ENCODE measurements at places on chromosomes 5 and 9.
A peak's percentile ranks its signal among the peaks of the same experiment; 100 is the strongest.

DNA sequence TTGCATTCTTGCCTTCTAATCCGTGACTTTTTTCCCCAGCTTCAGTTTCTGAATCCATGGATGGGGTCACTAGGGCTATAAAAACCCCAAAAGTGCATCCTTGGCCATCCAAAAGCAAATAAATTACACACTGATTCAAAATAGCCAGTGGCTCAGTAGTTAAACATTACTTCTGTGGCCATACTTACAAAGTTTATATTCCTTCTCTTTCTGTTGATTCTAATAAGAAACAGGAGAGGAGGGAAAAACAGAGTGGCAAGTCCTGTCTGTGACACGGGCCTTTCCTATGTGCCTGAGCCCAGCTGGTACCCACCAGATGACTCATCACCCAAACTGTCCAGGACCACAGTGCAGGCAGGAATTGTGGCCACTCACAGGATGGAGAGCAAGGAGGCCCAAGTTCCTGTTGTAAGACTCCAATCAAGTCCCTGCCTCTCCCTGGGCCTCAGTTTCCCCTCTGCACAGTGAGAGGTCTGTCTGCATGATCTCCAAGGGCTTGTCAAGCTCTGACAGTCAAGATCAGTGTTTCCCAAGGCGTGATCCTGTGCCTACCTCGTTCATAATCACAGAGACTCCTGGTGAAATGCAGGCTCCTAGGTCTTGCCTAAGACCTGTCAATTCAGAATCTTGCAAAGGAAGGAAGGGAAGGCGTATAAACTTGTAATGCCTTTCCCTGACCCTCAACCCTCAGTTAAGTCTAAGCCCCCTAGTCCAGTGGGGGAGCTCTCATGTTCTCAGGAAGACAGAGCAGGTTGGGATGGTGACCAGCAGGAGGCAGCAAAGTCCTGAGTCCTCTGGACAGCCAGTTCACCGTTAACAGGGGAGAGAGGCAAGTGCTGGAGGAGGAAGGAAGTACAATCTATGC is 29.5 kb downstream of the TNIP1 start:
- peak; percentile 70 for DNase-seq

DNA sequence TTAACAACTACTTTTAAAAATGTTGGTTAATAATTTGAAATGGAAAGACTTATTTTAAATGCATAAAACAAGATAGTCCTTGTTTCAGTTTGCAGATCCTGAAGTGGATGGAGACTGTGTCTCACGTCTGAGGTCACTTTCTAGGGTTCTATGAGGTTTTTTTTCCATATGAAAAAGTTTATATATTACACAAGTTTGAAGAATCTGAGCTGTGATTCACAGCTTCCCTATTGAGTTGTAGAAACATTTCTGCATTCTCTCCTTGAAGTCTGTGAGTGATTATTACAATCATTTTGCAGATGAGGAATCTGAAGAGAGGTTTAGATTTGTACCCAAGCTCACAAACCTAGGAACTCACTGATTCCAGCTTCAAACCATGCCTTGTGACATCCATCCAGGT is 442.5 kb upstream of the KLF4 start:
- no peak for DNase-seq

GRCh38 chr5:176438959-176439757 is 9.0 kb upstream of the FAF2 start:
- peak; percentile 95 for DNase-seq

- no peak for DNase-seq
Observed at GRCh38 chr9:133727876-133728441, 10.2 kb downstream of the SARDH start.

DNA sequence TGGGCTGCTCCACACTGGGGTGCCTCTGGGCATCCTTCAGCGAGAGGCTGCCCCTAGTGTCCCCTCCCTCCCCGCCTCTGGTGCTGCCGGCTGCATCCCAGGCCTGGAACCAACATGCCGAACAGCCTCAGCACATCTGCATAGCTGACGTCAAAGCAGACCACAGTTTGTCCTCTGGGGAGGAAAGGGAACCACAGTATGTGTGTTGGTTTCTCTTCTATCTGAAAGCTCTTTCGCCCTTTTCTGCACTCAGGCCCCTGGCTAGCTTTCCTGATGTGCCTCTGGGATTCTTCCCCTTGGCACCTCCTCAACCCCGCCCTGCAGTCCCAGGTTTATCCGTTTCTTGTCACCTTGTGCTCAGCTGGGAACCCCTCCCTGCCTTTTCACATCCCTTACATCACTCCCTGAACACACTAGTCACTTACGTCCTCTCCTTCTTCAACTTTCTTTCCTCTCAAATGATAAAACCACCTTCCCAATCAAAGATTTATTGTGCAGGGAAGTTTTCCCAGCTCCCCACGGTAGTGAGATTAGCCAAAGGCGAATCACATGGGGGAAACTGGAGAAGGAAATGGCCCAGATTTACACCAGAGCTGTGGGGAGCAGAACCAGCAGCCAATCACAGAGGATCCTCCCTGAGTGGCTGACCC is 35.5 kb upstream of the B4GALT1 start:
- DNase-seq: peak; percentile 12

- no peak for DNase-seq
Observed at GRCh38 chr5:8765886-8766285, 780.0 kb downstream of the SEMA5A start.

GRCh38 chr5:114332925-114333324 is 28.9 kb upstream of the KCNN2 start:
- DNase-seq: no peak

DNA sequence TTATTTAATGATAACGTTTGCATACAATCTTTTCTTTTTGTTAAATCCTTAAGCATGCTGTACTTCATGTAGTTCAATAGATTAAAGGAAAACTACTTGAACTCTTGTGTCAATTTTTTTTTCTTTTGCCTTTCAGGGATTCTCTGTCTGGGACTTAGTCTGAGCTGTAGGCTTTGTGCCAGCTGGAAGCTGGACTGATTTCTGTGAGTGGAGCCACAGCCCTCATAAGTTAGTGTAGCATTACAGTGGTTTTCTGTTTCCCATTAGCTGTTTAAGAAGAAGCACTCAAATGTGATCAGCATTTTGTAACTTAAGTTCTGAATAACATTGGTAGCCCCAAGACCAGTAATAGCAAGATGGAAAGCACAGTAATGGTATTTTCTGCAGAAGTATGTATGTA is 330.6 kb upstream of the MEF2C start:
- DNase-seq: peak; percentile 62

- no peak for DNase-seq
Observed at GRCh38 chr9:95102572-95102971, 214.9 kb downstream of the FANCC start.

DNA sequence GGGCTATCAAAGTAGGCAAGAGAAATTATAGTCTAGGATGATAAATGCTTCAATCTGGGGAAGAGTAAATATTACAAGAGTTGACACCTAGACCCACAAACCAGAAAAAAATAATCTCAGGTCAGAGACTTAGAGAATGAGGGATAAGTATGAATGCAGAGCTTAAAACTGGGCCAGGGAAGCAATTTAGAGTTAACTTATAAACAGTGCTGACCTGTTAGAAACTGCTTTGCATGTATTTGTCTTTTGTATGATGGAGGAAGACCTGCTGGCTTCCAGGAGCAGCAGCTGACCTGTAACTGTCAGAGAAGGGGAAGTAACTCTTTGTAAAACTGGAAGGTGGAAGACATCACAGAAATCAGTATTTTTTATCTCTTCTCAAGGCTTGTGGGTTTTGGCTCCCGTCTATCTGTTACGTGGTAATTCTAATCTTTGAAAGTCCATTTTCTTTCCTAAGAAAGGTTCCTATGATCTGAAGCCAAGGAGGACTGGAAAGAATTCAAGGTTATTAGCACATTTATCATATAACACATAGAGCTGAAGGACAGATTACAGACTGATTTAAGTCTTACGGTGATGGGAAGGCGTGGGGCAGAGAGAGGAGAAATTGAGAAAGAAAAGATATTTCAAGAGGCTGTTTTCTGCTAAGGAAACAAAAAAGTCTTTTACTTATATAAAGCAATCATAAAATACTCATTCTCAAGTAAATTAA is 114.7 kb upstream of the ADAMTS19 start:
- DNase-seq: no peak

GRCh38 chr5:55021821-55022220 is 2.2 kb upstream of the GZMK start:
- DNase-seq: no peak

GRCh38 chr5:32325062-32325461 is 12.3 kb upstream of the MTMR12 start:
- no peak for DNase-seq

DNA sequence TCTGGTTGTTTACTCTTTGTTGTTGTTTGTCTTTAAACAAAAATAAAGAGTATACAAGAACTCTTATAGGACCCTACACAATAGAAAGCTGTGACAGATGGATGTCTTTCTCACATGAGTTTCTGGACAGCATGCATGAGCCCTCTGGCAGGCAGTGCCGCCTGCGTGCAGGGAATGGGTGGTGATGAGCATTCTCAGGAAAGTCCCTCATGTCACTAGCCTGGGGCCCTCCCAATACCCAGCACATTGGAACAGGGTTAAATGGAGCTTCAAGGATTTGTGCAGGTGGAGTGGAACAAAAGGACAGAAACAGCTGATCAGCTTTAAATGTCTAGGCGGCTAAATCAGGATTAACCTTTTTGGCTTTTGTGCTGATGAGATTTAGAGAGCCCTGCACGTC is 181.0 kb upstream of the CD180 start:
- DNase-seq: no peak

GRCh38 chr9:33374634-33375237 is 27.6 kb downstream of the AQP7 start:
- peak; percentile 80 for DNase-seq

DNA sequence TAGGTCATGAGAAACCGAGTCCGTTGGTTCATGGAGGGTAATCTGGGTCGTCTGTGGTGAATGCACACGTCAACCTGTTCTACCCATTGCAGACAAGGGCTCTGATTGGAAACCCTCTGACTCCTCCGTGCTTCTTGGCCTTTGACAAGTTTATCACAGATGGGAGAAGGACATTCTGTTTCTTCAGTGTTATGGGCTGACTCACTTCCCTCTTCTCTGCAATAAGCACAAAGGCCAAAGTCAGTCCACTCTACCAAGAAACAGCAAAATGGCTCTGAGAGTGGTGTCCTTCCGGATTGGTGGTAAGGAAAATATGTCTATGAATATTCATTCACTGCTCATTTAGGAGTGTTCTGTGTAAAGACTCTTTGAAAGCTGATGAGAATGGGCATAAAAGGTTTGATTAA is 89.3 kb downstream of the FEM1C start:
- peak; percentile 85 for DNase-seq

All from M059J (cell line).